NCI-H2107 (cell line): ENCODE measurements at places on chromosomes 16 and 17.

- DNase-seq, result no peak
These were observed 50.1 kb downstream of the AXIN2 start for GRCh38 chr17:65511316-65511715.

DNA sequence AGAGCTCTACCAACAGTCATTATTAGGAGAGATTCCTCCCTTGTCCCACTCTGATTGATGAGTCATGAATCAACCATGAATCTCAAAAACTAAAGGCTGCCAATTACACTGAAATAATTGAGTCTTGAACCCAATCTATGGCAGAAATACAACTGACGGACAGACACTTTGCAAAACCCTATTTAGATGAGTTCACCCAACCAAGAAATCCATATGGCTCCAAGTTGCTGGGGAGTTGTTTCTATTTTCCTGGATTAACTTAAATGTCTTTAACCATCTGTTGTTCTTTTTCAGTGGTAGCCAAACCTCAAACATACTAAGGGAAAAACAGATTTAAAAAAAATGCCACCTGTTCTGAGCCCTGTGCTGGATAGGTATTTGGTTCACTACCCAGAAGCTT, 151.0 kb downstream of the SHISA9 start:
- no peak for DNase-seq

- DNase-seq, result no peak
These were observed 9.6 kb downstream of the UBTF start for GRCh38 chr17:44209786-44210341.

DNA sequence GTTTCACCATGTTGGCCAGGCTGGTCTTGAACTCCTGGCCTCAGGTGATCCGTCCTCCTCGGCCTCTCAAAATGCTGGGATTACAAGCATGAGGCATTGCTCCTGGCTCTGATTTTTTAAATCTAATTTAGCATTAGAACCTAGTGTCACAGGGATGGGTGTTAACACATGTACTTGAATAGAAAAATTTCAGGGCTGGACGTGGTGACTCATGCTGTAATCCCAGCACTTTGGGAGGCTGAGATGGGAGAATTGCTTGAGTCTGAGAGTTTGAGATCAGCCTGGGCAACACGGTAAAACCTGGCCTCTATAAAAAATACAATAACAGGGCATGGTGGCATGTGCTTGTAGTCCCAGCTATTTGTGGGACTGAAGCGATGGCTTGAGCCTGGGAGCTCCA, 6.0 kb upstream of the RNF135 start:
- no peak for DNase-seq

DNA sequence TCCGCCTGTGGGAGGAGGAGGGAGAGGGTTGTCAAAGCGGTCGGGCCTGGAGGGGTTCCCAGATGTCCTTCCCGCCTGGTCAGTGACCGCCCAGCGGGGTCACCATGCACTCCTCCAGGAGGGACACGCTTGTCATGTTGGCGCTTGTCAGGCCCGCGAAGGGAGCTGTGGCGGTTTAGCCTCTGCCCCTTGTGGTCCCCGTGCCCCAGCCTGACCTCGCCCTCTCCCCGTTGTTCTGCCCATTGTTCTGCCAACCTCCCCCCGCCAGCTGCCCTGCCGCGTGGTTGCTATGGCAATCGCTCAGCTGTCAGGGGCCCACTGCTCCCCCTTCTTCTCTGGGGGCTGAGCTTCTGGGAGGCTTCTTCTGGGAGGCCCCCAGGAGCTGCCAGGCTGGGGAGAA, 146.4 kb upstream of the CIBAR2 start:
- no peak for DNase-seq

DNA sequence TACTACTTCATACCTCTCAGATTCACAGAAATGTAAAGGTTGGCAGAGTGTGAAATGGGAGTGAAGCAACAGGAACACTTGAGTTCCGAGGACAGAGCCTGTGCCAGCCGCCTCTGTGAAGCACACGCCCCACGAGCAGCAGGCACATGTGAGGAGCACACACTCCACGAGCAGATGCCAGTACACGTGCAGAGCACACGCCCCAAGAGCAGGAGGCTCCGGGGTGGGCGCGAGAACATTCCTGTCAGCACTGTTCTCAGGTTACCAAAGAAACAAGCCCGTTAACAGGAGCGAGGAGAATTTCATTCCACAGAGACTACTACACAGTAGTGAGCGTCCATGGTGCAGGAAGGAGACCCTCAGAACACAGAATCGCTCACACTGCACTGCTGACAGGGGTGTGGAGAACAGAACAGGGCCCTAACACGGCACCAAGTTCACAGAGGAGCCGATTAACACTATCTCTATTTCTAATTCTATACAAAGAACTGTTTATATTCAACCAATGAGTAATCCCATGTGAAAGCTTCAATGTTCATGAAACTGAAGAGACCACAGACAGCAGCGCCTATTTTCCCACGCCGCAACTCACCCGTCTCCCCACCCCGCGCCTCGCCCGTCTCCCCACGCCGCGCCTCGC, 40.1 kb downstream of the KLHDC4 start:
- DNase-seq, result no peak

DNA sequence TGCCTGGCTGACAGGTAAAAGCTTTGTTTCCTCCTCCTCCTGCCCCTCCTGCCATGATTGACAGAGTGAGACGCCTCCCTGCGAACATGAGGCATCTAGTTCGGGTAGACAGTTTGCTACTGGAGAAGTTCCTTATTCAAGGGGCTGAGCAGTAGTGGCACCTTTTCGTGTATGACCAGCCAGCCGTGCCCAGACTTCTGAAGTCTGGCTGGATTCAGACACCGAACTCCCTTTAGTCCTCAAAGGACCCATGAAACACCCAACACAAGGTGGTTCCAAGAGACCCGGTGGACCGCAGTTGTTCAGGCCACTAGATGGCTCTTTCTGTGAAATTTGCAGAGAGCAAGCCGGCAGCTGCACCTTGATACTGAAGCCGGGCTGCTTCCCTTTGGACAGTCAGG, 192.8 kb downstream of the XYLT1 start:
- no peak for DNase-seq

DNA sequence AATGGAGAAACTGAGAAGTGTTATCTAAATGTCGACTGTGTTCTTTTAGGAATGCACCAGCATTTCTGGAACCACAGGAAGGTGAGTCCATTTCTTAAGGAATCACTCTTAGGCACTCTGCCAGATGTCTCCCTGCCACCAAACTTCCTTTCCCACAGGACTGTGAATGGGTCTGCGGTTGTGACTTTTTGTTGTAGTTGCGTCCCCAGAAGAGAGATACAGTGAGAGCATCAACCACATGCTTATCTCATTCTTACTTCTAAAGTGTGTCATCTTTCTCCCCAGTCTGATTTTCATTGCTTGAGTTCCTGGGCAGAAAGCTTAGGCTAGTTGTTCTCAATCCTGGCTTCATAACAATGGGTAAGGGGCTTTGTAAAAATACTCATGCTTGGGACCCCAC, 13.4 kb downstream of the ITPRIPL2 start:
- DNase-seq, result no peak

GRCh38 chr16:1773703-1774447, 941 bp upstream of the MRPS34 start:
- no peak for DNase-seq

DNA sequence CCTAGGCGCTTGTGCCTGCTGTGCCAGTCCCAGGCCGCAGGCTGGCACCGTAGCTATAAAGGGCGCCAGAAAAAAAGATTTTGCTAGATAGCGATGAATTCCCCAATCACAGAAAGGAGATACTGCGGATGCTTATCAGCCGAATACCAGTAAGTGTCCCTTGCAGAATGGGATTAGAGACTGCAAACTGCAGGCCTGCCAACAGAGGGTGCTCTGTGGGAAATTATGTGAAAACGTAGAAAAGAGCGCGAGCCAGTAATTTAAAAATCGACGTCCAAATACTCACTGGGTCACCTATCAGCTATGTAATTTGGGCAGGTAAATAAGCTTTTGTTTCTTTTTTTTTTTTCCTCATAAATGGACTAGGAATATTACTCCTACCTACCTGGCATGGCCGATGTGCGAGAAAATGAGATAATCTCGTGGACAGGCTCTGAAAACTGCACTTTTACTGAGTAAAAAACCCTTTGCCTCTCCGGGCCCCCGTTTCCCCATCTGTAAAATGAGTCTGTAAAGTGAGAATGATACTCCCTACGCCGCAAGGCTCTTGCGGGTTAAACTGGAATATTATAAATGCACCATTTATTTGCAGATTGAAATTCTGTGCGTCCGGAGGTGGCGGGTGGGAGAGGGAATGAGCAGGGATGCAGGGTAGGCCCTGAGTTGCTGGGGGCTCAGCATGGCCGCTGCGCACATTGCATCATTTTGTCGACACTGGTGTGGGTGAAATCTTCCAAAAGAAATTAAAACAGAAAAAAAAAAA, 1.2 kb upstream of the COG1 start:
- DNase-seq, result no peak
